NCI-H82 (cell line): ENCODE measurements at places on chromosomes 1 and 21.
A peak's percentile ranks its signal among the peaks of the same experiment; 100 is the strongest.

- DNase-seq: no peak
Measured at GRCh38 chr1:172761581-172762486, 102.9 kb downstream of the FASLG start.

GRCh38 chr1:68588304-68588703 lies 91.4 kb upstream of the DEPDC1 start:
- DNase-seq: no peak

GRCh38 chr1:51316113-51316845 lies 14.1 kb downstream of the TTC39A start:
- peak; percentile 34 for DNase-seq

DNA sequence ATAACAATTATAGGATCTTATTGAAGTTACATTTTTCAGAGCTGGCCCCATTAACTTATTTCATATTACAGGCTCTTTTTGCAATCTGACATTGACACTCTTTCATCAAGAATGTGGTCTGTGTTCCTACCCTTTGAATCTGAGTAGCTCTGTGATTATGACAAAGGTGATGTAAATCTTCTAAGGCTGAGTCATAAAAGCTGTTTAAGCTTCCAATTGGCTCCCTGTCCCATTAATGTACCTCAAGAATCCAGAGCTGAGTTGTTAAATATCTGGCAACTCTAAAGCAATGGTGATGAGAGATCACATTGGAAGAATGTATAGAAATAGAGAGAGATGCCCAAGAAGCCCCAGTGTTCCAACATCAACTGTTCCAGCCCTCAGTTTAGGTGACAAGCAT lies 178.5 kb upstream of the DEPDC1 start:
- DNase-seq: no peak

- DNase-seq: no peak
Measured at GRCh38 chr1:222817529-222817928, 2.7 kb downstream of the DISP1 start.

DNA sequence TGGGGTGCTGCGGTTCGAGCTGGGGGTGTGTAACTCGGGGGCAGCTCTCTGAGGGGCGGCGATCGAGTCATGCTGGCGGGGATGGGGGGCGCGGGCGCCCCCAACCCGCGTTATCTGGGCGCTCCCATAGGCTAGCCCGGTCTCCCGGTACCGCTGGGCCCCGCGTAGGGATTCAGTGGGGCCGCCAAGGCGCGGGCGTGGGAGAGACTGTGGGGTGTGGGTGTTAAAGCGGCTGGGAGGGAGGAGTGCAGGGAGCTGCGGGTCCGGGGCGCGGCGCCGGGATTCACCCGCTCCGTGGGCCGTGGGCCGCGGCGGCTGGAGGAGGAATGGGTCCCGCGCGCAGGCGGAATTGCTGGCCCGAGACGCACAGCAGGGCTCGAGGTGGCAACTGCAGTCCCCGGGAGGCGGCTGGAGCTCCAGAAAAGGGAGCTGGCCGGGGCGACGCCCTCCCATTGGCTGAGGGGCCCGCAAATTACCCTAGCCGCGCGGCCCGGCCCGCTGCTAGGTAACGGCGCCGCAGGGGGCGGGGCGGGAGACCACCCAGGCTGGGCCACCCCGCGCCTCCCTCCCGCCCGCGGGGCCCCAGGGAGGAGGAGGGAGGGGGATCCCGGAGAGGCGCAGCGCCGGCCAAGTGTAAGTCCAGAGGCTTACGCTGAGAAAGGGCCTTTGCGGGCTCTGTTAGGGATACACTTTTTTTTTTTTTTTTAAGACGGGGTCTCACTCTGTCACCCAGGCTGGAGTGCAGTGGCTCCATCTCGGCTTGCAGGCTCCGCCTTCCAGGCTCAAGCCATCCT lies at the start of gene PTCH2:
TSS of gene PTCH2 (minus strand) at position 392 of the 794 bp plus-strand sequence. CDS start at position 71, 321 bp downstream.
- peak; percentile 98 for DNase-seq

DNA sequence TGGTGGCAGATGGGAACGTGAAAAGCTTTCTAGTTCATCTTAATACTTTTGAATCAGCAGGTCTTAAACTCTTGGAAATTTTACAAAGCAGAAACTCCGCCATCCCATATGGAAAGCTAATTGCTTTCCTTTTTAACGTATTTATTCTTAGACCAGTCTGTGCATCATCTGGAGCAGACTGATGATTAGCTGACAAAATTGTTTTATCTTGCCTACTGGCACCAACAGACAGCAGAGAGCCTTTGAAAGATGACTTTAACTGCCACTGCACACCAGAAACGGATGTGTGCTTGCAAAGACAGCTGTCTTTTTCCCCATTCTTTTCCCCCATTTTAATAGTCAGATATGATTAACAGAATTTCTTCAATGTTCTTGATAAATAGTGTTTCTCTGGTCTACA lies 97.0 kb downstream of the PLD5 start:
- no peak for DNase-seq

- DNase-seq: no peak
Measured at GRCh38 chr1:156001021-156001661, 19.6 kb downstream of the SSR2 start.

GRCh38 chr1:51019811-51020210 lies 49.8 kb downstream of the CDKN2C start:
- no peak for DNase-seq

DNA sequence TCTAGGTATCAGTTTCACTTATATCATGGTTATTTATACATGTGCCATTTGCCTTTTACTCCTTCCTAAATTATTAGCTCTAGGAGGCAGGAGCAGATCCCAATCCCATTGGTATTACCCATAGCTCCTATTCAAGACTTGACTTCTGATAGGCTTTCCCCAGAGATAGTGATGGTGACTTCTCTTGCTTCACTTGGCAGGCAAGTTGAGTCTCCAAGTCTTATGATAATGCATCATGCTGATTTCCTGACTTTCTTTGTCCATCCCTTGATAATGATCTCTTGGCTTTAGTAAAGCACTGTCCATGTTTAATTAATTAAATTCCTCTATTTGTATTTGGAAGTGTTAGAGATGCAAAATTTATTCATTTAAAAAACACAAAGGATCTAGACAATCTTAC lies 253.5 kb upstream of the ADAMTS5 start:
- DNase-seq: no peak

GRCh38 chr1:86596224-86596623 lies 49.3 kb downstream of the CLCA4 start:
- DNase-seq: no peak

GRCh38 chr1:200359610-200360163 lies 50.1 kb downstream of the ZNF281 start:
- DNase-seq: no peak

DNA sequence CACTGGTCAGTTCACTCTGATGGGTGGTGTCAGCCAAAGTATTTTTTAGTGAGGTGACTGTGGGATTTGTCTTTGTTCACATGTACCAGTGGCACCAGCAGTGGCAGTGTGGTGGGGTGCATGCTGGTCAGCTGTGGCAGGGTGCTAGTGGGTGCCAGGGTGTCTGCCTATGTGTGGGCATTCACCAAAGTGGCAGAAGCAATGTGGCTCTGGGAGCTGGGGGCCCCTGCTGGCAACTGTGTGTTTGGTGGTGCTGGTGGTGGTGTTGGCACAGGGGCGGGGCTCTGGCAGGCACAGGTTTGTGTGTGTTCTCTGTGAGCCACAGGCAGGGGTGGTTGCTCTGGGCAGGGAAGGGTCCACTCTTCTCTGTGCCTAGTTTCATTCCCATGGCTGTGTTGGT lies 161.5 kb downstream of the CENPF start:
- no peak for DNase-seq

- DNase-seq: peak; percentile 77
Measured at GRCh38 chr1:45205011-45205909, 1.1 kb downstream of the ZSWIM5 start.

DNA sequence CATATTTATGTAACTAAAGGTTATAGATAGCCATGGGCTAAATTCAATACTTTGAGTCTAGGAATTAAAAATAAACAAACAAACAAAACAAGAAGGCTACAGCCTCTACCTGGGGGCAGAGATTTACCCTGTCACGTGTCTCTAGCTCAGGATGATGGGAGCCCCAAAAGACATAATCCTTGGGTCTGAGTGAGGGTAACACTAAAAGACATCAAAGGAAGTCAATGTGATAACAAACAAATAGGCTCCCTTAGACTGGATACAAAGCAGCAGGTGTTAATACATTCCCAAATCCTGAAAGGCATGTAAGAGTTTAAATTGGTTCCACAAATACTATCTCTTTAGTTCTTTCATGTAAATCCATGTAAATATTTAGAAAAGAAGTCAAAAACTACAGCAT lies 10.7 kb downstream of the MYSM1 start:
- no peak for DNase-seq

DNA sequence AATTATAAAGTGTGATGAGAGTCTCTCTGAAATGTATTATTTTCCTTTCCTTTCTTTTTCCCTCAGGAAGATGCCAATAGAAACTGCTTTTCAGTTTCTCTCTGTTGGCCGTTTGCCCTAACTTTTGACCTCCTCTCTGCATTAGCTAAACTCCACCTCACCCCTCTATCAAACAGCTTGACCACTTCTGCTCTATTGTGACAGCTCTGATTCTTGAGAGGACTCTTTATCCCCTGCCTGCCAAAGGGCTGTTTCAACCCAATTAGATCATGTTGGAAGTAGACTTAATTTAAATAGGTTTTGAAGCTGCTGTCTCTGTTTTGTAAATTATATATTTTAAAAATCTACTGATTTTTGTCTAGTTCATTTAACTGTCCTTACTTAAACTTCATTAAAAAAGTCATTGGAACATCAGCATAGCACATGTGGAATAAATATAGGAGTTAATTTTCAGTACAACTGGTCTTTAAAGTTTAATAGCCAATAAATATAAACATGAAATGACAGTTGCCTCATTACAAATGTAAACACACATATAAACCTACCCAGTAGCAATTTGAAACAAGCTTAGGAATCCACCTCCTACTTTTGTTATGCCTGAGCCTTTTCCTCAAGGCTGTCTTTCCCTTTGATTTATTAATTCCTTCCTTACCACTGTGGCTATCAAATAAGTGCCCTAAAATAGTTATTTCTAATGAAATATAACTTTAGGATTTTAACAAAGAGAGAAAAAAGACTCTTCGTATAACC lies 152.0 kb downstream of the CHRM3 start:
- no peak for DNase-seq

GRCh38 chr21:26883768-26884167 lies 38.6 kb upstream of the ADAMTS1 start:
- no peak for DNase-seq

DNA sequence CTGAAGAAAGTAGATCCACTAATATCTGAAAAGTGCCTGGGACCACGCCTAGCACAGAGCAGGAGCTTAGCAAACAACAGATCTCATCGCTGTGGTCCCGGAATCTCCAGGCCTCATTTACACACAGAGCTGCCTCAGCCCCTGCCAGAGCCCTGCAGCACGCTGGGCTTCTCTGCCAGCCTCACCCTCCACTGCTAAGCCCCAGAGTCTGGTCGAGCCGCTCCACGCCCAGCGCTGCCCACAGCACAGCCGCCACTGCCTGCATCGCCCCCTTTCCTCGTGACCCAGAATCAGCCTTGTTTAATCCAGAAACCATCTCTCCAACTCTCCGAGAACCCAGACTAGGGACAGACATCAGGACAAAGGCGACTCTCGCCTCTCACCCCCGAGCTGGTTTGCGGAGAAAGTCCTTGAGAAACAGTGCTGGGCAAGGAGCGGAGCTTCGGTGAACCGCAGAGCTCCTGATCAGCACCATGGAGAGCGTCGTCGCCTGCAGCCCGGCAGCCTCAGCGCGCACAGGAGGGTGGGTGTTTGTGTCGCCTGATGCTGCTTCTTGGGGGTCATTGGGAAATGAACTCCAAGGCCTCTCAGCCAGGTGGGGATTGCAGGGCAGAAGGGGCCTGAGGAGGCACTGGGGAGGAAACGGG lies 145.1 kb downstream of the NPHP4 start:
- DNase-seq: no peak

- DNase-seq: peak; percentile 86
Measured at GRCh38 chr1:78619032-78619431, 1.2 kb upstream of the IFI44L start.

DNA sequence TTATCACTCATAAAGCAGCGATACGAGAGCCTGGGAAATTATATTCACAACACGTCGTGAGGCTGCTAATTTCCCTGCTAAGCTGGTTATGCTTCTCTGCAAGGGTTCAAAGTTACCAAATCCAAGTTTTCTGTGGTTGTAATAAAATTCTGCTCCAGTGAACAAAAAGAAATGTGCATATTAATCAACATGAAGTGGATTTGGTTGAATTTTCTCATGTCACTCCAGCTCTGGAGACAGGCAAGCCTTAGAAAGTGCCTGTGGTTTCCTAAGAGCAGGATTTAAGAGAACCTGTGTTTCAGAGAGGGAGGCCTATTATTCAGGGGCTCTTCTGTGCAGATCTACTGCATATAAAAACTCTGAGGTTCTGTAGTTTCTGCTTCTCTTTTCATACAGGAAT lies 87.5 kb downstream of the WLS start:
- DNase-seq: no peak

DNA sequence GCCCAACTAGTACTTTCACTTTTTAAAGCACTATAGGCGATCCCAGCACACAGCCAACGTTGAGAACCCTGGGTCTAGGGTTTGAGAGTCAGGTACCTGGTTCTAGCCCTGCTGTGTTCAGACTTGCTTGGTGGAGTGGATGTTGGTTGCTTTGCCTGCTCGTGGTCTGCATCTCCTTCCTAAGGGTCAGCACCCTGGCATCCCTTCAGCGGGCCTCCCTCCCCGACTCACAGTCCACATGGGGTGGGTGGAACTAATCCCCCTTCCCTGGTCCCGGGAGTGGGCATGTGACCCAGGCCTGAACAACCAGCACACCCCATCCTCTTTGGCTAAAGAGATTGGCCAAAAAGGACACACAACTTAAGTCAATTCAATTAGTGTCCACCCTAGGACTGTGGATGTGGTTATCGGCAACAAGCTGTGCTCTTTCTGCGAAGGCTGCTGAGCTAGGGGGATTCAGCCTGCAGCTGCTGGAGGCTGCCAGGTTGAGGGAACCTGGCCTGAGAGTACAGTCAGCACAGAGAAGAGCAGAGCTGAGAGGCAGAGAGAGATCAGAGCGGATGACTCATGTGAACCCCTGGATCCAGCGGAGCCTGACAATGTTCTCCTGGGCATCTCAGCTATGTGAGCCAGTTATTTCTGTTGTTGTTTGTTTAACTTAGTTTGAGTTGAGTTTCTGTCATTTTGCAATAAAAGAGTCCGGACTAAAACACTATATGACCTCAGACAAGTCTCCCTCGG lies 138.9 kb downstream of the ACTL8 start:
- DNase-seq: no peak

DNA sequence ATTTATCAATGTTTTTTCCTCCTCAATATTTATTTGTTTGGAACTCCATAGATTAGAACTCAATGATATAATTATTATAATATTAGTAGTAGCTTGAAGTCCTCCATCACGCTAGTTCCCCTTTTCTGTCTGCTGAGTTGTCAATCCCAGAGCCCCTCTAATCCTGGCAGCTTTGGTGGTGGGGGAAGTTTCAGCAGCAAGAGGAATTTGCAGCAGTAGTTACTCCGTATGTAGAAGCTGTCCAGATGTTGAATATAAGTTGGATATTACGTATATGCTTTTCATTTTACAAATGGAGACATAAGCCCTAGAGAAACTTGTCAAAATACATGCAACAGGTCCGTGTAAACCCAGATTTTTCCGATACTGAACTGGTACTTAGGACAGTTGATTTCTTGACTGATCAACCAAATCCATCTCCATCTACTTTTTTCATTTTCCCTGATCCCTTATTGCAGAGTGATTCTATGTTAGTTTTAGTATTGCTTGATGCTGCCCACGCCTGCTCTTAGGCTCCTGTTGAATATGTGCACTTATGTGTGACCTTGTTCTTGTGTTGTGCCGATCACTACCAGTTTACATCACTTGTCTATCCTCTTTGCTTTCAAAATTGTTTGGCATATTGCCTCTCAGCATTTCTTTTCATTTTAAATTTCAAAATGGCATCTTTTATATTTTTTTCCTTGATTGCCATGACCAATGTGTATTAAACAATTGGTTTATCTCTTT lies 28.1 kb downstream of the SMAP2 start:
- no peak for DNase-seq

GRCh38 chr1:244730934-244731434 lies 78.1 kb downstream of the DESI2 start:
- no peak for DNase-seq
